ENCODE measurements at places on chromosomes 2 and 18. TPM values are rescaled to one million over a fixed set of nuclear protein-coding genes. Genes with fewer than 3 reads are reported as not detected.

GRCh38 chr2:167908786-167909185 is 338.6 kb downstream of the STK39 start:
- DNase-seq = no peak

DNA sequence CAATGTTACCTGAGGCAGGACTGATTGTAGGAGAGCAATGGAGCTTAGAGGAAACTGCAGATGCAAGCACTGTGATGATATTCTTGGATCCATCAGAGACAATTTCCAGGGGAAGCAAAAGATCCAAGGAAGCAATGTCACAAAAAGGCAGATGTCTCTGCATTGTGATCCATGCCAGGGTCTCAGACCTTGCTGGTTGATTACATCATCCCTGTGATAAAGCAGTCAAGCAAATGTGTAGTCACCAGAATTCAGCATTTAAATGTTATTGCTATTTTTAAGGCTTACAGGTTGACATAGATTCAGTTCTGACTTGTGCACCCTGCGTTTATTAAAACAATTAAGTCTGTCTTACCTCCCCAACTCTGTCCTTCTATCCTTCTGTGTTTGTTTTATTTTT is 56.8 kb upstream of the CCDC85A start:
- DNase-seq = no peak

GRCh38 chr2:134621939-134622705 is 96.7 kb downstream of the TMEM163 start:
- DNase-seq = peak; percentile 49

The PIGN gene
- total RNA-seq = 35.2 TPM

The RESP18 gene
- total RNA-seq = not detected

DNA sequence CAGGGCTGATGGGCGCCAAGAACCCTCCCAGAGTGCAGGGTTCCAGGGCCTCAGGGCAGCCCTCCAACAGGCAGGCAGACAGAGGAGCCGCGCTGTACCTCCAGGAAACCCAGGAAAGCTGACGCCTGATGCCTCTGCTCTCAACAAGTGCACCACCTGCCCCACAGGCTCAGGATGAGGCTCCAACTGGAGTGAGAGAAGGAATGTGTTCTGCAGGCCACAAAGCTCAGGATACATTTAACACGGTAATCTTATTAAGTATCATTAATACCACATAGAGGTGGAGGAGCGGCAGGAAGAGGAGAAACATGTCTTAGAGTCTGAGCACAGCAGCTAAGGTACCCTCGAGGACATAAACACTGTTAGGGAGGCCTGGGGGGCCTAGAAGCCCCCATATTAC is 155.9 kb upstream of the CAPN13 start:
- no peak for DNase-seq

The CFLAR gene
- 80.4 TPM for total RNA-seq

- no peak for DNase-seq
Measured at GRCh38 chr2:222711315-222711940, 40.0 kb downstream of the MOGAT1 start.

DNA sequence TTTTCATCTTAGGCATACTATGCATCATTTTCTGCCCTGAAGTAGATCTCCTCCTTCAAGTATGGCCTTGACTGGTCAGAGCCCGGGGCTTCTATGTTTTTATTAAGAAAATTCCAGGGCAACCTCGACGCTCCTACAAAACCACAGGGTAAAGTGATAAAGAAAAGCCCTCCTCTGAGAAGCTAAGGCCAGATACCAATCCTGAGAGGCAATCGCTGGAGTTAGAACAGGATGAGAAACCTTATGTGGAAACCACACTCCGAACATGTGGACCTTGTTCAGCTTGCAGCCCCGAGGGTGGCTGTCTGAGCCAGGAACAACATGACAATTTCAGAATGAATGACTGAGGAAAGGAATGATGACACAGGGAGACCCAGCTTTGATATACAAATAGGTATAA is 35.6 kb downstream of the RMC1 start:
- no peak for DNase-seq

GRCh38 chr2:162908567-162908966 is 70.0 kb upstream of the KCNH7 start:
- DNase-seq = no peak

DNA sequence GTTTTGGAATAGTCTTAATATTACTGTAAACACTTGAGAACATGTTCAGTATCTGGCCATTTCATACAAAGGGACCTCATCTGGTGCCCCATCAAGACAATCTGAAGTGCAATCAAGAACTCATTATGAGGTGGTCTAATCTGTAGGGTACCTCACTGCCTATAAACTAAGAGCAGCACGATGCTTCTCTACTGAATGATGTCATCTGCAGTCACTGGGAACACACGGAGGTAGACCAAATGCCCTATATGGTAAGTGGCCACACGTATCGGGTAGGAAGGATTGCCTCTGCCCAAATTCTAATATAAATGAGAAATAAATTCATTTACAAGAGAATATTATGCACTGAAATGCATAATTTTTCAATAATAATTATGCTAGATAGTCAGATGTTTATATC is 90.4 kb downstream of the SLC8A1 start:
- DNase-seq = no peak

GRCh38 chr2:70580352-70580751 is 26.7 kb upstream of the TGFA start:
- no peak for DNase-seq

GRCh38 chr18:25125680-25126079 is 226.3 kb downstream of the ZNF521 start:
- no peak for DNase-seq

DNA sequence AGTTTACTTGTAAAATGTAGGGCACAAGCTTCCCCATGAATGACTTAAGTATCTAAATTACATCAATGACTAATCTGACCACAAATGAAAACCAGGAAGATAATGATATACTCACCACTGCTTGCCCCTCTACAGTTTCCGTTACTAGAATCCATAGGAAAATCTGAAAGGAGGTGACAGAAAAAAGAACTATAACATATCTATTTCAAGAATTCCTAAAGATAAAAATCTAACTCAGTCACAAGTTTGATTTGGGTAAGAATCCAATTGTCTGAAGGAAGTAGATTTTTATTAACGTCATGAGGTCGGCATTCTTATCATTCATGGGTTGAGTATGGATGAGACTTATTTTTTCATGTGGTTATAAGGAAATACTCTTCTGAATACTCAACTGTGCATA is 7.8 kb downstream of the FRZB start:
- DNase-seq = no peak

DNA sequence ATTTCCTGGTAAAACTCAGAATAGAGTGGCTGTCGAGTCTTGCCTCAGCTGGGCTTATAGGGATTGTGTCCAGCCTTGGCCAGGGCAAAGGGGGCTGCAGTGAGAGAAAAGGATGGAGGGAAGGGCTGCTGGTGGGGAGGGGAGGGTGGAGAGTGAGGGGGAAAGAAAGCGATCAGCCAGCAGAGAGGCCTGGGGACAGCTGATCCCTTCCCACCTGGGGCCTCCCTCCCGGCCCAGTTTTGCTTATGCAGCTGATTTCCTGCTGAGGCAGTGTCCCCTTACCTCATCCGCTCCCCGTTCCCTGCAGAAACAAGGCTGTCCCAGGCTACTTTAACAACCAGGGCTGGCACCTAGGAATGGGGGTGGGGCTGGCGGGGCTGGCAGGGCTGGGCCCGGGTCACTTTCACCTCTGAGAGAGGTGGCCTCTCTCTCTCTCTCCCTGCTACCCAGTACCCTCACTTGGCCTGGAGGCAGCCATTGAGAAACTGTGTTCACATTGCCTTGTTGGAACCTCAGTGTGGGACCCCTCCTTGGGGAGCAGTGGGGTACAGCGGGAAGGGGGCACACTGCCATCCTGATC is 12.2 kb upstream of the GMPPA start:
- no peak for DNase-seq

GRCh38 chr18:54767098-54767497 is 61.2 kb upstream of the RAB27B start:
- DNase-seq = no peak

The POMC gene
- 0.66 TPM for total RNA-seq

The TWIST2 gene
- 118 TPM for total RNA-seq

DNA sequence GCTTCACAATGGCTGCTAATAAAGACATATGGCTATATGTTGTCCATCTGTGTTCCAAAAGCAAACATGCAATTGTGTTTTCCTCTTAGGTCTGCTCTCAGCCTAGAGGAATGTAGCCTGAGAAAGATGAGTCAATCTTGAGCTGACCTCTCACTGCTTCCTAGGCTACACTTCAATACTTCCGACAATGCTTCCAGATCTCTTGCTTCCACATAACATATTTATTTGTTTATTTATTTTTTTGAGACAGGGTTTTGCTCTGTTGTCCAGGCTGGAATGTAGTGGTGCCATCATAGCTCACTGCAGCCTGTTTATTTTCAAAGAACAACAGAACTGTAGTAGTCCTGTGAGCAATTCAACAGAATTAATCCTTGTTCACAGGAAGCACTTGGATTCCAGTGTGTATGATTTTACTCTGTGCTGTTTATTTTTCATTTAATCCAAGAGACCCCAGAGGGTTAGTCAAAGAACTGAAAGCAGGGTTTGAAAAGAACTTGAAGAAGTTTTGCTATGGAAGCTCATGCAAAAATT is 437.9 kb downstream of the TXNL1 start:
- peak; percentile 47 for DNase-seq

DNA sequence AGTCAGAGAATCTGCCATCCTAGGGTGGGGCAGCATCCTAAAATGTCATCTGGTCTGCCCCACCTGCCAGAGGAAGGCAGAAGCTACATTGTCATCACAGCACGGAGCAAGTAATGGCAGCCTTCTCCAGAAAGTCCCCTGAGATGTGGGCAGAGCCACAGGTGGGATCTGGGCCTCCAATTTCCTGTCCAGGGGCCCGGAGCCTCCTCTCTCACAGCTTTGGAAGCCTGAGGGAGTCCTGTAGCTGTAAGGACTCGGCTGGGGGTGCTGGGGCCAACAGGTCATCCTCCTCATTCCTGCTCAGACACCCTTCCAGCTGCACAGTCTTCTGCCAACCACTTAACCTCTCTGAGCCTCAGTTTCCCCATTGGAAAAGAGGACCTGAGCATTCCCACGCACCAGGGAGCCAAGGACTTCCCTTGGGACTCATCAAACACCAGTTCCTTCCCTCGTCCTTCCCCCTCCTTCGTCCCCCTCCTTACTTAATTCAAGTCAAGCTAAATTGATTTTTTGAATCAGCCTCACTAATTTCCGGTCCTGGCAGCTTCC is 48.6 kb upstream of the ID2 start:
- no peak for DNase-seq

The LAMA1 gene
- total RNA-seq = 24.9 TPM

- peak; percentile 64 for DNase-seq
Measured at GRCh38 chr18:73842795-73843394, 304.7 kb downstream of the FBXO15 start.

The SERPINB4 gene
- total RNA-seq = not detected

DNA sequence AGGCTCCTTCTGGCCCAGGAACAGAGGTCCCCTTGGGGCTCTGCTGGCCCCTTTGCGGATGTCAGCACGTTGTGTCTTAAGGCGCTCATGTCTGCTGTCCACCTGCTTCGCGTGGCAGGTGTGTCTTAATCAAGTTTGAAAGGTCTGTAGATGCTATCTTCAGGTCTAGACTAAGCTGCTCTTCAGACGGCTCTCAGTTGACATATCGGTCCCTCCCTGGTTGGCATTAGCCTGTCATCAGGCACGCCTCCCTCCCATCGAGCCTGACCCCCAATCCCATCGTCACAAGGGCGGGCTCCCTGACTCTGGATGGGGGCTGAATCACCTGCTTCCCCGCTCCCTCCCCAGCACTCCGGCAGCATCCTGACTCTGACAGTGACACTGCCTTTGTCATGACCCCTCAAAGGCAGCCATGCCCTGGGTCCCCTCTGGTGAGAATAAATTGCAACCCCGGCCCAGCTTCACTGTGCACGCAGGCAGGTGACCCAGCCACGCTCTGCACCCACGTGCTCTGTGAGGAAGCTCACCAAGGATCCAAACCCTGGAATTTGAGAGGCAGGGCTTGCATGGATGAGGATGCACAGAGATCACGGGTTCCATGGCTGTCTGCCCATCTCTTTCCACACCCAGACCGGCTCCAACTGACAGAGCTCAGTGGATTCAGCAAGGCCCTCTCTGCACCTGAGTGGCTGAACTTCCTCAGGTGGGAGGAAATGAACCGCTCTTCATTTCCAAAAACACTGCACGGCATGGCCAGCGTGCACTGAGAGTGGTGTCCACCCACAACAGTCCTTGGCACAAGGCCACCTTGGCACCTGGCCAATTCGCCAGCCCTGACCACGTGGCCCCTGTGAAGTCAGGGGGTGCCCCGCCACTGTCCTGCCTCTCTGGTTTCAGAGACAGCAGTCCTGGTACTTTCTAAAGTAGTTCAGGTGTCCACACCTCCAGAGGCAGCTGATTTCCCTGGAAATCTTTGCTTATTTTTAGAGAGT is 110.2 kb upstream of the GPC1 start:
- no peak for DNase-seq

The PKDCC gene
- total RNA-seq = 63.9 TPM

DNA sequence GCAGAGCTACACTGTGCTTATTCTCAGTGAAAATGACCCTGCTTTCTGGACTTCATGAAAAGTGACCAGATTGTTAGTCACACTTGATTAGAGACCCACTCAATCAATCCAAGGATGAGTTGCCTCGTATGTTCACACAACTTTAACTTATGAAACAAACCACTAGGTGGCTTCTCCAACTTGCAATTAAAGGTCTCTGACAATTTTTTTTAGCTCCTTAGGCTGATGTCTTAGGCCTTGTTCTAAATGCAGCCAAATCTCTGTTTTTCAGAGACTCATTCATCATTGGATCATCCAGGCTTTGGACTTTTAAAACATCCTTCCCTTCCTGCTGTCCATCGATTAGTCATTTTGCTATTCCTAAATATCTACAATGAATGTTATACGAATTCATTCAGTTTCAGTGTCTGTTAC is 63.4 kb downstream of the MREG start:
- DNase-seq = peak; percentile 57

- no peak for DNase-seq
Measured at GRCh38 chr2:130381145-130381544, 25.3 kb downstream of the PTPN18 start.

- DNase-seq = peak; percentile 76
Measured at GRCh38 chr2:65076345-65076710, 20.1 kb downstream of the CEP68 start.

The NETO1 gene
- 0.26 TPM for total RNA-seq

The FEV gene
- not detected for total RNA-seq

DNA sequence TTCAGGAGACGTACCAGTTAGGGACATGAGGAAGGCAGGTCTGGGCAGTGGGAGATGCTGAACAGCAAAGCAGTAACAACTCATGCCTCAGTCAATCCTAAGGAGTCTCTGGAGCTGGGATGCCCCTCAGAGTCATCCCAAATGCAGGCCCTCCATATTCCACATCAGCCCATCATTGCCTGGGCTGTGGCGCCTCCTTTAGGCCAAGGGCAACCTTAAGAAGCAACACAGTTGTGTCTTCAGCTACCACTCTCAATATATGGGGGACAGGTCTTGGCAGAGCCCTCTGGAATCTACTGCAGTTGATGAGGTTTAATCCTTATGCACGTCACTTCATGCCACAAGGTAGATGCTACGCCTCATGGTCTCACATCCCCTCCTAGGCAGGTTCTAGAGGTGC is 682.0 kb upstream of the RAB6C start:
- no peak for DNase-seq

DNA sequence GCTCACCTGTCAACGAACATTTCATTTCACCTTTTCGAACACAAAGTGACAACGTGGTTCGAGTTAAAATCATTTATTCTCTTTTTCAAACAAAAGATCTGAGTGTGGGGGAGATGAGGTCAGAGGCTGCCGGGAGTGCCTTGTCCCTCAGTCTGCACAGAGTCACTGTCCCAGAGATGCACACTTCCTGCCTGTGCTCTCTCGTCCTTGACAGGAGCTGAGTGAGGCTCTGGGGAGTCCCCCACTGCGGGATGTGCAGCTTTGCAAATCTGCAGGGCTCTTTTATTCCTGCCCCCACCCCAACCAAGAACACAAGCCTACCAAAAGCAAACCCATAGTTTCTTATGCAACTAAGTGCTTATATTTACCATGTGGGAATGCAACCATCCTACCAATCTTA is 497.8 kb downstream of the EIPR1 start:
- no peak for DNase-seq
